ENCODE measurements at places on chromosomes 4 and X. TPM values are rescaled to one million over a fixed set of nuclear protein-coding genes. Genes with fewer than 3 reads are reported as not detected.
A peak's percentile ranks its signal among the peaks of the same experiment; 100 is the strongest.

GRCh38 chr4:81599742-81600380 is 128.2 kb upstream of the RASGEF1B start:
- no peak for DNase-seq

Gene IQCM
- not detected for total RNA-seq

- no peak for DNase-seq
These were observed 146.3 kb upstream of the RPS6KA3 start for GRCh38 chrX:20412871-20413486.

DNA sequence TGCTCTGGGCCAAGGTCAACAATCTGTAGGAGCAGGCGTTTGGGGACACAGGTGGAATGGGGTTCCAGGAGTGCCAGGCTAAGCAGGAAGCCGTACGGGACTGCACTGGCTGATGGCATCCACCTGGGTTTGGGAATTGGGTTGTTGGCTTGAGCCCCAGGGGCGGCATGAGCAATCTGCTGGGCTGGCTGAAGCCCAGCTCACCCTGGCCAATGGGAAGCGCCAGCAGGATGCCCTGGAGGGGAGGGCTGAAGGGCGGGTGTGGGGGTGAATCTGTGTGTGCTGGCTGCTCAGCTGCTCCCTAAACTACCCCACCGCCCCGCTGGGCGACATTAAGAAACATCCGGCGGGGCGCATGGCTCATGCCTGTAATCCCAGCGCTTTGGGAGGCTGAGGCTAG is 8.9 kb upstream of the RGS12 start:
- DNase-seq, result no peak

DNA sequence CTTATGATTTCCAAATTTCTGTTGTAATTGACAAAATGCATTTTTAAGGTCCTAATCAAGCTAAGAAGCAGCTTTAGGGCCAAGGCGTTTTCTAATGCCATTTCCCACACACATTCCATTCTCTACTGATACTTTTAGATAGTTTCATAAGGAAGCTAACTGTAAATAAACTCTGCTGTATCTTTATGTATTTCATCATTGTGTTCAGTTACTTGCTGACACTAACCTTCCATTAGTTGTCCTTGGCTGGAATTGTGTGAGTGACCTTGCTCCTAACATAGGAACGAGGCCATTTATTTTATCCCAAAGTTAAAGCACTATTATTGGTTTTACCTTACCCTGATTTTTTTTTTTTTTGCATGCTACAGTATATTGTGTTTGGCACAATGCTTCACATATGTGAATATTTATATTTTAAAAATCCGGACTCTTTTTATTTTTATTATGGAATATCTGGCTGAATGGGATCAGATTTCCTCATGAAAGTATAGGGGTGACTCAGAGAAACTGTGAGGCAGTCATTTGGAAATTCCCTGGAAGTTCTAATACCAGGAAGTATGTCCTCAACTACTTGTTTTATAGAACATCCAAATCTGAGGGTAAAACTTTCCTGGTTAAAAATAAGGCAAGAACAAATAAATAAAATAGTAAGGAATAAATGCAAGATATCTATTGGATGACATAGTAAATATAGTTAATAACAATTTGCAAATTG is 62.7 kb upstream of the SORBS2 start:
- no peak for DNase-seq

Gene GABRQ
- not detected for total RNA-seq

Gene ZFP92
- total RNA-seq, result 0.65 TPM

DNA sequence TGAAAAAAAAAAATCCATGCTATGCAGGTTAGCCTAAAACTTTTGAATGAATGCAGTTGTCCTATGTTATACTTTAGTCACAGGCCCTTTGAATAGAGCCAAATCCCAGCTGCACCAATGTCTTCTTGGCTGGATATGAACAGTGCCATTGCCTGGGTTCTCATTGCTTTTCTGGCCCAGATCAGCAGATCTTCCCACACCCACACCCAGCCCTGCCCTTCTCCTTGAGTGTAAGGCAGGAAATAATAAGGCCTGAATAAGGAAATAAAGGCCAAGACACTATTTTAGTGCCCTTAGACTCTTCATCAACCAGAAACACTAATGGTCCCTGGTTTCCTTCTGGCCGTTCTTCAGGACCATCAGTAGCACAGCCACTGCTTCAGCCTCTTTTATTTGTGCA is 66.6 kb downstream of the USP38 start:
- DNase-seq, result no peak

DNA sequence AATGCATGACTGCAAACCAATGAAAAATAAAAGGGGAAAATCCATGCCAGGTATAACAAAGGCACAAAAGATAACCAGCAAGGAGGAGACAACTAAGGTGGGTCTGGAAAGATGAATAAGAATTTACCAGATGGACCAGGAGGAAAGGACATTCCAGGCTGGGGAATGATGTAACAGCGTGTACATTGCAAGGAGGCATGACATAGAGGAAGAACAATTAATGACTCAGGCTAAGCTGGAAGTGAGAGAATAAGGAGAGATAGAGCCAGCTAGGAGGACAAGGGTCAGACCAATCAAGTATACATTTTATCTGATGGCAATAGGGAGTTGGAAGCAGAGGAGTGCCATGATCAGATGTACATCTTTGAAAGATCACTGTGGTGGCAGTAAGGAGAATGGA is 57.0 kb downstream of the MTMR8 start:
- DNase-seq, result no peak

DNA sequence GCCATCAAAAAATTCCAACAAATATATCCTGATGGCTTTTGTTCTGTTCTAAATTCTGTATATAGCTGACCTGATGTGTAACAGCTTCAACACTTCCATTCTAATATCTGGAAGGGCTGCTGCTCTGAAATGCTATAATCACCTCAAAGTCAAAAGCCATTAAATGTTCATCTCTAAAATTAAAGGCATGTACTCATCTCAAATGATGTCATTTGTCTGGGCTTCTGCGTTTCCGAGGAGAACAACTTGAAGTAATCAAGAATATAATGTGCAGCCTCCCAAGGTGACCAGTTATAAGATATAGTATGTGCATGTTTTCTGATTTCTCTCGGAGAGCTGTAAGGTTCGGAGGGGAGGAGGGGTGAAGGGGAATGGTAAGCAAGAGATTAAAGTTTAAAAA is 237.6 kb downstream of the SCFD2 start:
- DNase-seq, result no peak

Gene PF4V1
- total RNA-seq, result not detected

Gene PPM1K
- total RNA-seq, result 88.7 TPM

DNA sequence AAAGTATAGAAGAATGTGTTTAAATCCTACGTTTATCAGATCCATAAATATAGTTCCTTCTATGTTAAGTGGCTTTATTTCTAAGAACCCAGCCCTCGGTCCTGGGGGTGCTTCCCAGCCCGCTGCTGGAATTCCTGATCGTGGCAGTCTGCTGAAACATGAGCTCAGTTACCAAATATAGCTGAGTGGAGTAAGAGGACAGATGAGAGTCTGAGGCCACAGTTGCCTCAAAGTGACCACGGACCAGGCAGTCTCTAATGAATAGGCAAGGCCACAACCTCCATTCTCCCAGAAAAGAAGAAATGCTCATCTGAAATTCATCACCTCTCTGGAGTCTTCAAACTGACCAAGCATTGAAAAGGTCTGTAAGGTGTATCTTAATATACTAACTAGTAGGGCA is at the start of gene PALLD:
Gene PALLD, plus strand, starts transcription at position 219 of the 400 bp plus-strand sequence.
- DNase-seq, result peak; percentile 51

GRCh38 chr4:151218343-151218742 is 58.6 kb upstream of the PRSS48 start:
- no peak for DNase-seq

Gene KCND1
- total RNA-seq, result 1.4 TPM

DNA sequence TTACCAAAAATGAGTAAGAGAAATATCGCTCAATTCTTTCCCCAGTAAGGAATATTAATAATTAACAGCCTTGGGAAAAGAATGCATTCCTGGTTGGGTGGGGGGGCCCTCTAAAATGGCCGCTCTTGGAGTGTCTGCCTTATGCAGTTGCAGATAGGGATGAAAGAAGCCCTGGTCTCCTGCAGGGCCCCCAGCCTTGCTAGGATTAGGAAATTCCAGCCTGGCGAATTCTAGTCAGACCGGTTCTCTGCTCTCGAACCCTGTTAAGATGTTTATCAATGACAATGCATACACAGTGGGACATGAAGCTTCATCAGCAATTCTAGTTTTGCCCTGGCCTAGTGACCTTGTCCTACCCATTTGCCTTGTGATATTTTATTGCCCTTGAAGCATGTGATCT is 1047.7 kb upstream of the GRID2 start:
- DNase-seq, result no peak

DNA sequence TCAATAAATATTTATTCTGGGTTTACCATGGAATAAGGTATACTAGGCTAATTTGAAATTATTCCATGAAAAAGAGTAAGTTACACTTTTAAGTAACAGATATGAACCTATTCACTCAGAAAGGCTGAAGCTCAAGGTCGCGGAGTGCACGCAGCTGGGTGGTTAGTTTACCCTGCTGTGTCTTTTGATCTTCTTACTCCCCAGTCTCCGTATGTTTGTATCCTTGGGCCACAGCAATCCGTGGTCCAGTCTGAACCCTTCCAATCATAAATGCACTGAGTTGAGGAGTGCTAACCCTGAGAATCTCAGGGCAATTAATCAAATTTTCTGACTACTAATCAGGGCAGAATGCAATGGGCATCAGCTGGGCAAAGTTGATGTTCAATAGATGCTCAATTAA is 33.9 kb downstream of the RPS3A start:
- no peak for DNase-seq

- no peak for DNase-seq
These were observed 53.0 kb upstream of the MYOZ2 start for GRCh38 chr4:119082661-119083060.

DNA sequence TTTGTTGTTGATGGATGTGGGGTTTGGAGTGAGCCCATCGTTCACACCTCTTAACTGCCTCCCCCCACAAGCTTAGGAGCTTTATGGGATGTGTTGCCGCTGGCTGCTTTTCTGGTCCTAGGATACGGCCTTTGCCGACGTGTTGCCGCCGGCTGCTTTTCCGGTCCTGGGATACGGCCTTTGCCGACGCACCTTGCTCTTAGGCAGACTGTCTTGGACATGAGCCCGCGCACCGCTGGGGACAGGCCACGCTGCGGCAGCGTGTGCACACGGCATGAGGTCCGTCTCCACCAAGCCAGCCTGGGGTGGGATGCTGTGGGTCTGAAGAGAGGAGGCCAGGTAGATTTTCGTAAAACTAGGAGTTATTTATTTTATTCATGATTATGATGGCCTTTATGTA is 14.2 kb downstream of the RGS12 start:
- DNase-seq, result peak; percentile 23

GRCh38 chr4:1747603-1747967 is 26.3 kb downstream of the TACC3 start:
- no peak for DNase-seq

DNA sequence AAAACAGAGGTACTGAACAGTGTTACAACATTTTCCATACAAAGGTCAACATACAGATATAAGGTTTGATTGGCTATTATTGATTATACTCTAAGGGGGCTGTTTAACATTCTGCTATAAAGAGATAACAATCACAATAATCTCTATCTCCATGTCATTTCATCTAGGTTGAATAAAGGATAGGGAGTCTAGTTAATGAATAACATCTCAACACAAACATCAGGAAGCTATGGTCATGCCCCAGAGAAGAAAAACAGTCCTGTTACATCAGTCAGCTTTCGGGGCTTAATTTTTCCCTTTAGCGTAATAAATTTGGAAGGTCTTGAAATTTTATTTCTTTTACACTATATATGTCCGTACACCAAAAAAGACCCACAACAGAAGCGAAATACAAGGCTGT is 41.5 kb upstream of the DCAF8L2 start:
- no peak for DNase-seq

Gene ZNF630
- total RNA-seq, result 2.7 TPM

- DNase-seq, result no peak
These were observed 38.1 kb downstream of the LAMTOR3 start for GRCh38 chr4:99856166-99856565.

GRCh38 chr4:165360041-165360695 is 18.6 kb upstream of the CPE start:
- DNase-seq, result no peak

GRCh38 chr4:78753091-78753490 is 23.1 kb upstream of the BMP2K start:
- DNase-seq, result no peak

Gene NAP1L2
- total RNA-seq, result 13.6 TPM

DNA sequence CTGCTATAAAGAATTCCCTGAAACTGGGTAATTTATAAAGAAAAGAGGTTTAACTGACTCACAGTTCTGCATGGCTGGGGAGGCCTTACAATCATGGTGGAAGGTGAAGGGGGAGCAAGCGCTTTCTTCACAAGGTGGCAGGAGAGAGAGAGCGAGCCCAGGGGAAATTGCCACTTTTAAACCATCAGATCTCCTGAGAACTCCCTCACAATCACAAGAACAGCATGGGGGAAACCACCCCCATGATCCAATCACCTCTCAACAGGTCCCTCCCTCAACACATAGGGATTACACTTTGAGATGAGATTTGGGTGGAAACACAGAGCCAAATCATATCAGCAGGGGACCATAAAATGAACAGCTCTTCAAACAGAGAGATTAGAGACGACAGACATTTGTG is 198.6 kb downstream of the MAGEB5 start:
- DNase-seq, result no peak

DNA sequence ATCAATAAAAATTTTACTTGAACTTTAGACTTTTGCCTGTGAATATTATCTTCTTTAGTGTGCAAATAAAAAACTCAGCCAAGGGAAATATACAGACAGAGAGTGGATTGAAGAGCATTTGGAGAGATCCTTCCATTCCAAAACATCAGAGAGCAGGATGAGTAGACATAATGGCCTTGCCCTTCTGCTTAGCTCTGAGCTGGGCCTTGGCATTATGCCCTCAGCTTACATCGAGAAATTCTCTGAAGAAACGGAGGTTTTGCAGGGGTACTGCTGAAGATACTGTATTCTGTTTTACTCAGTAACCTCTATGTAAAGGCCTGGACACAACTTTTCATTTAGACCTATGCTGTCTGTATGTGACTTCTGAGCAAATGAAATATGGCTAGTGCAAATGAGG is 317.4 kb downstream of the STIM2 start:
- DNase-seq, result no peak

Gene CLNK
- total RNA-seq, result not detected

DNA sequence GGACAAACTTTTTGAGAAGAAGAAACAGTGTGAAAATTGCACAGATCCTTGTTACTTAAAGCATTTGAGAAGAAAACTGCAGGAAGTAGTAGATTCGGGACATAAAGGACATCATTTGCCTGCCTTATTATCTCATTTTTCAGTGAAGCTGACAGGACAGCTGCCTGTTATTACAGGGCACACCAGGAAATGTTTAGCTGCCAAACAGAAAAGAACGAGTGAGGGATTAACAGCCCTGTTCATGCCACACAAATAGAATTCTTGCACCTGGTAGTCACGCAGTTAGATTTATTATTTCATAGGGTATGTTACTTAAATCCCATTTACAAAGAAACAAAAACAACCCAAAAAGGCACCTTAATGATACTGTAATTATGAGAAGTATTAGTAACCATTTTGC is 100.6 kb downstream of the CHIC2 start:
- DNase-seq, result no peak

GRCh38 chr4:82138374-82138773 is 235.4 kb downstream of the HNRNPD start:
- DNase-seq, result no peak

- no peak for DNase-seq
These were observed 374.0 kb downstream of the EPHA5 start for GRCh38 chr4:65296246-65296645.

Gene SMR3B
- not detected for total RNA-seq

Gene HELT
- not detected for total RNA-seq

Measured in right cardiac atrium (tissue), 5 donors.